ENCODE measurements at places on chromosomes 11 and 22.

DNA sequence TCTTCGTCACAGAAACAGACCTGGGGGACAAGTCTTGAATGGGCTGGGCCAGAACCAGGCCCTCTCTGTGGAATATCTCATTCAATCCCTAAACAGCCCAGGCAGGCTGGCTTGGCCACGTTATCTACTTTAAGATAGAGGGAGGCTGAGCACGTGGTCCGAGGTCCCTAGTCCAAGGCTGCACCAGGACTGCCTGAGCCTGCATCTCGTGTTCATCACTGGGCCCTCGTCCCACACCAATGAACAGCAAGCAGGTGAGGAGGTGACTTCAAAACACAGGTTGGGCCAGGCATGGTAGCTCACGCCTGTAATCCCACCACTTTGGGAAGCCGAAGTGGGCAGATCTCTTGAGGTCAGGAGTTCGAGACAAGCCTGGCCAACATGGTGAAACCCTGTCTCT is 20.3 kb upstream of the FGF3 start:
- DNase-seq = no peak

- DNase-seq = no peak
These were observed 20.0 kb downstream of the DAGLA start for GRCh38 chr11:61700212-61700611.

- no peak for DNase-seq
These were observed 10.1 kb downstream of the SLC5A4 start for GRCh38 chr22:32245042-32245441.

DNA sequence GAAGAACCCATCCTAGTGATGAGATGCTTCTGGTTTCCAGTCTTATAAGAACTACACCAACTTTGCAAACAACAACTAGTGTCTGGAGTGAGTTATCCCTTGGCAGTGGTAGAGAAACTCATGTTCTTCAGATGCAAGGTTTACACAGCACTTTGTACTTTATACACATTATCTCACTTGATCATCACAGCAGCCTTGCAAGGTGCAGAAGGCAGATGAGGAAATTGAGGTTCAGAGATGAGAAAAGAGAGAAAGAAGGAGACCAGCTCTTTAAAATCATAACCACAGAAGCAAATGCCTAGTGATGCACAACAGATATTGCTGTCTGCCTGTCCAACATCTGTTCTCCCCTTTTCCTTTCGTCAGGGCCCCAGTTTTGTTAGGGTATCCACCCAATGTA is 16.7 kb upstream of the CD44 start:
- DNase-seq = no peak

- DNase-seq = no peak
These were observed 15.0 kb downstream of the TUB start for GRCh38 chr11:8095806-8096522.

GRCh38 chr11:111788051-111788450 is 21.9 kb upstream of the PPP2R1B start:
- DNase-seq = peak; percentile 10

Data from NCI-H1694 treated with DMSO at 0.1 percent for 48 hours (cell line).